CD4-positive, CD25-positive, alpha-beta regulatory T cell (primary cell): ENCODE measurements at places on chromosomes 16 and 17. TPM values are rescaled to one million over a fixed set of nuclear protein-coding genes. Genes with fewer than 3 reads are reported as not detected.

Gene PDILT
- polyA plus RNA-seq: not detected

Gene KRTAP9-2
- not detected for polyA plus RNA-seq

GRCh38 chr17:1197379-1197778, 17.6 kb upstream of the ABR start:
- DNase-seq: no peak

- no peak for DNase-seq
Measured at GRCh38 chr16:73560497-73560896, 512.6 kb upstream of the ZFHX3 start.

DNA sequence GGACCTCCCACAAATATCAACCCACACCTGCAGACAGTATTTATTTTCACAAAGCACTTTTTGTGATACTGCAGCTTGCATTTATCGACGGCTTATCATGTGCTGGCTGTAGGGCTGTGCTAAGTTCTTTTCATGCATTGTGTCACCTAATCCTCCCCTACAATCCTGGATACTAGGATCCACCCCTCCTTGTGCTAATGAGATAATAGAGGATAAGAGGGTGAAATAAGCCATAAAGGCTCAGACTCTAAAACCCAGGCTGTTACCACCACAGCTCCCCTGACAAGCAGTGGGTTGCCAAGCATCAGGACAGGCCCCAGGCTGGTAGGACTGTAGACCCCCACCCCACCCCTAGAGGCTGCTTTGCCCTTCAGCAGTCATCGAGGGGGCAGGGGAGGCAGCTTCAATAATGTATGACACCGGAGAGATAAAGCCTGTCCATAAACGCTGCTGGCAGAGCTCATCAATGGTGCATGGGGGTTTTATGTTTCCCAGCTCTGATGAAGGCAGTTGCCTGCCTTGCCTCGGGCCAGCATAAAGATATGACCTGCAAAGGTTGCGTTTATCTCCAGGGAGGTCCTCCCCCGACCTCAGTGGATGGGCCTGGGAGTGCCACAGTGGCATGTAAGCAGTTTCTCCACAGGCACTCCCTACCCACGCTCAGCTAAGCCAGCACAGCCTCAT, 73.9 kb upstream of the C16orf82 start:
- DNase-seq: no peak

DNA sequence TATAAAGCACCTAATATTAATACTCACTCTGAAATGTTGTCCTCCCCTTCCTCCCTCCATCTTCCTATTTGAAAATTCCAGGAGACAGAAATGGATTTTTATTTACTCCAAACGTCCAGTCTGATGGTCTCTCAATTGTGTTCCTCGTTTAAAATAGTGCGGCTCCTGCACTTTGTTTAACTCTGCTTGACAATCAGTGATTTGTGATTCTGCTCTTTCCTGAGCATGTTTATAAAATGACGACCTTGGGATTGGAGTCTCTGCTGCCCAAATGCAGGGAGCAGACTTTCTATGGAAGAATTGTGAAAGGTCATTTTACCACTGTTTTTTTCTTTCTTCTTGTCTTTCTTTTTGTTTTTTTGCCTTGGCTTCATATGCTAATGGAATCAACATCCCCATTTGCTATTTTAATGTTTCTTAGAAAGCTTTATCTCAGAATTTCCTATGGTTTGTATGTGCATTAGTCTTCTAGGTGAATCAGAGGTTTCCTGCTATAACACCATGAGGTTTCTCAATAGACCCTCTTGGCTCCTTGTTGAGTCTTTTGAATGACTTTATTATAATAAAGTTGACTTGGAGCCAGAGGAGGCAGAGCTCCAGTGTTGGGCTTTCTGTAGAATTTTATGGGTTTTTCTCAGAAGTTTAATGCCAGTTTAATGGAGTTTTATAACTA, 376.5 kb downstream of the CDH11 start:
- DNase-seq: no peak

DNA sequence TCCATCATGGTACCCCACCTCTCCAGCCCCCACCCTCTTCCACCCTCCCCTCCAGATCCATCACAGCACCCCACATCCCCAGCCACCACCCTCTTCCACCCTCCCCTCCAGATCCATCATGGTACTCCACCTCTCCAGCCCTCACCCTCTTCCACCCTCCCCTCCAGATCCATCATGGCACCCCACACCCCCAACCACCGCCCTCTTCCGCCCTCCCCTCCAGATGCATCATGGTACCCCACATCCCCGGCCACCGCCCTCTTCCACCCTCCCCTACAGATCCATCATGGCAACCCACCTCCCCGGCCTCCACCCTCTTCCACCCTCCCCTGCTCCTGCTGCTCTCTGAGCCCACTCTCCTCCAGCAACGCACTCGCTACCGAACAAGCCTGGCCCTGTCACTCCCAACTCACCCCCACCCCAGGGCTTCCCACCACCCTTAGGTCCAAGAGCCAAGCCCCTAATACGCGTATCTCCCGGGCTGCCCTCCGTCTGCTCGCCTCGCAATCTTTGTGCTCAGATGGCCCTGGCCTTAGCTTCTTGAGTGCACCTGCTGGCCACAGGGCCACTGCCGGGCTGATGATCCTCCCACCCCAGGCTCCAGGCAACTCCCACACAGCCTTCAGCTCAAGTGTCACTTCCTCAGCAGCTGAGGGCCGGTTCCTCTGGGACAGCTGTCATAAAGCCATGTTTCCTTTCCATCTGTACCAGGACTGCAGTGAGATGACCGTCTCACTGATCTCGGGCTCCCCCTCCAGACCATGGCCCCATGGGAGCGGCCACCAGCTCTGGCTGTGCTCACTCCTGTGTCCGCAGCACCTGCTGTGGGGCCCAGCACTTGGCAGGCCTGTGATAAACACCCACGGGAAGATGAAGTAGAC, 25.5 kb downstream of the KDM8 start:
- no peak for DNase-seq

DNA sequence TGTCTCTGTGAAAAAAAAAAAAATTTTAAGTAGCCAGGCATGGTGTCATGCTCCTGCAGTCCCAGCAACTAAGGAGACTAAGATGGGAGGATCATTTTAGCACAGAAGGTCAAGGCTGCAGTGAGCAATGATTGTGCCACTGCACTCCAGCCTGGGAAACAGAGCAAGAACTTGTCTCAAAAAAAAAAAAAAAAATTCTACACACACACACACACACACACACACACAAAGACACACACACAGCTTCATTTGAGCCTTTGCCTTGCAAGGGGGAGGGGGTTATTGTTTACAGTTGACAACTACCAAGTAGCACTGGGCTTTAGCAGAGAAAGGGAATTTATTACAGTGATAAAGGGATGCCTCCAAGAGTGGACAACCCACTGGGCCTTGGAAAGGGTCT, 4.9 kb upstream of the POLR3E start:
- DNase-seq: no peak

DNA sequence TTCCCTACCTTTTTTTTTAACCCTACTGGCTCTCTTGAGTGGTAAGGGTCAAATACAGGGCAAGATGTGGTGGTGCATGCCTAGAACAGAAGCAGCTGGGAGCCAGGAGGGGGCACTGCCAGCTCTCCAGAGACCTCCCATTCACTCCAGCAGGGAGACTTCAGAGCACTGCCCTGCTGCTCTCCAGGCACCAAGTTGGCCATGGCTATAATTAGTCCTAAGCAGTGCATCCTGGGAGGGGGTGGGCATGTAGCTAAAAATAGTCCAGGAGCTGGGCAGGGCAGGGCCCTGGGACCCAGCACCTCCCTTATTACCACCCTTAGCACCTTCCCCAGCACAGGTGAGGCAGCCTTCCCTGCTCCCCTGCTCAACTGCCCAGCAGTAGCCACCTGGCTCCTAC, 3.5 kb downstream of the CORO6 start:
- DNase-seq: no peak

- DNase-seq: no peak
Measured at GRCh38 chr16:88354229-88355092, 28.3 kb upstream of the ZNF469 start.

DNA sequence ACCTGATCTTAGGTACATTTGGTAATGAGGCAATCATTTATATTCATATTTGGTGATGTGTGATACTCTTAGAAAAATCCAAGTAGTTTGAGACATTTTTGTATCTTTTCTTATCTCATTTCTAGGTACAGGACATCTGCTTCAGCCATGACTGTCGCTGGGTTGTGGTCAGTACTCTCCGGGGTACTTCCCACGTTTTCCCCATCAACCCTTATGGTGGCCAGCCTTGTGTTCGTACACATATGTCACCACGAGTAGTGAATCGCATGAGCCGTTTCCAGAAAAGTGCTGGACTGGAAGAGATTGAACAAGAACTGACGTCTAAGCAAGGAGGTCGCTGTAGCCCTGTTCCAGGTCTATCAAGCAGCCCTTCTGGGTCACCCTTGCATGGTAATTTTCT, 312.2 kb downstream of the BCAS3 start:
- no peak for DNase-seq

- DNase-seq: no peak
Measured at GRCh38 chr16:9012848-9013507, 49.3 kb upstream of the USP7 start.

DNA sequence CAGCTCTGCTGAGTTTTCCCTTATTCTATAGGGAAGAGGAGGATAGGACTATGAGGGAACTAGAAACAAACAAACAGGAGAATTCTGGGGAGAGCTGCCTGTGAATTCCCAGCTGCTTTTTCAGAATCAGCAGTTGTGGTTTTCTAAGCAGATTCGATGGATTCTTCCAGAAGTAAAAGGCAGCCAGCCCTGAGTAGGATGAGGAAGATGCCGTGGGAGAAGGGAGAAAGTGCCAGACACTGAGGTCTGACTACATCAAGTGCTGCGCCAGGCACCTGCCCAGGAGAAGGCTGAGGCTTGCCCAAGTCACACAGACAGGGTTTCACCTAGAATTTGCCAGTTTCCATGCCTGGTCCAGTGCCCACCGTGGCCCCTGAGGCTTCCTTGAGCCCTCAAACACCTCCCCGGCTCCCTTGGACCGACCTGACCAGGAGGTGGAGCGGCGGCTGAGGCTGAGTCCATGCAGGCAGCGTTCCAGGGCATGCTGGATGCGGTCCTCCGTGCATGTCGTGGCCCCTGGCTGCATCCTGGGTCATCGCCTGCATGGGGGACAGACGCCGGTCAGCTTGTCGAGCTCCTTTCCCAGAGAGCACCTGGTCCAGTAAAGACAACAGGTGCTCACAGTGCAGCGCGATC, 43.6 kb upstream of the PIK3R6 start:
- DNase-seq: no peak

Gene HNF1B
- polyA plus RNA-seq: not detected

DNA sequence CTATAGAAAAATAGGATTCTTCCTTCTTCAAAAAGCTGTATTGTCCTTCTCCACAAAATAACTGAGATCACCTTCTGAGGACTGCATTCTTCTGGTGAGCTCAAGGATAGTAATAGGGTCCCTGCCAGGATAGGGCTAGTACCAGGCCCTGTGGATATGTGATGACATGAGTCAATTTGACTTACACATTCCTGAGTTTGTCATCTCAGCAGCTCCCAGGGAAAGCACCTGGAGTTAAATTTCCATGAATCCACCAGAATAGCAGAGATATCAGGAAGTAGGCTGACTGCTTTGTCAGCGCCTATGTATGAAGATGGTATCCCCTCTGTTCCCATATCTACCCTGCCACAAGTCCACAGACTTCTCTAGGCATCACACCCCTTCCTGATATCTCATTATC, 225.8 kb downstream of the PMP22 start:
- no peak for DNase-seq

DNA sequence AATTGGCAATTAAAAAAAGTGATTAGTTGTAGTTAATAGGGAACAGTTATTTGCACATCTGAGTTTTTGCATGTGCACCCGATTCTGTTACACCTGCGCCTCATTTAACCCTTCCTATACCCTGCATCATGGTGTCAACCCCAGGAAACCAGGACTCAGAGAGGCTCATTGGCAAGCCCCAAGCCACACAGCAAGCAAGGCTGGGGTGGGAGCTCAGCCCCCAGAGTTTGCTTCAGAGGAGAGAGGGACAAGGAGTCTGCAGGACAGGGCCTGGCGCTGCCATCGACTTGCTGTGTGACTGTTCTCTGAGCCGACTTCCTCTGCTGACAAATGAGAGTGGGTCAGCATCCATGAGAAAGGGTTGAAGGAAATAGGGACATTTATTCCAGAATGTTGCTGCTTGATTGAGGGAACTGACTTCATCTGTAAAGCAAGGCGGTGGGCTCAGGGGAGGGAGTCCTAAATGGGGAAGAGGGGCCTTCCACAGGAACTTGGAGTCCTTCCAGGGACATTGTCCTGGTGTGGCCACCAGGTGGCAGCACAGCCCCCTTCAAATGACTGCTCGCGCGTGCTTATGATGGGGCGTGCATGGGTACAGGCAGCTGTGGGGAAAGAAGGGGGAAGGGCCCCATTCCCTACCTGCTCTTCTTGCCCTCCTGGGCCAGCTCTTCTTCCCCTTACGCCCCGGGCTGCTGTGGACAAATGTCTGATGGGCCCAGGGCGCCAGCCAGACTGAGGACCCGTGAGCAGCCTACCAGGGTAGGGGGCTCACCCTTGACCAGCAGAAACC, 51.6 kb downstream of the NT5M start:
- peak; percentile 75 for DNase-seq

Gene ABCA8
- not detected for polyA plus RNA-seq

GRCh38 chr17:81405411-81405872, 10.2 kb downstream of the BAHCC1 start:
- no peak for DNase-seq

Gene DDX19B
- 62.5 TPM for polyA plus RNA-seq

GRCh38 chr16:59886021-59886420, 1151.9 kb upstream of the GOT2 start:
- no peak for DNase-seq

GRCh38 chr17:66345264-66345663, 42.9 kb downstream of the PRKCA start:
- no peak for DNase-seq

Gene EIF1
- polyA plus RNA-seq: 1,357 TPM

GRCh38 chr16:25488435-25488834, 203.3 kb upstream of the HS3ST4 start:
- no peak for DNase-seq

Gene LAT
- polyA plus RNA-seq: 429 TPM

DNA sequence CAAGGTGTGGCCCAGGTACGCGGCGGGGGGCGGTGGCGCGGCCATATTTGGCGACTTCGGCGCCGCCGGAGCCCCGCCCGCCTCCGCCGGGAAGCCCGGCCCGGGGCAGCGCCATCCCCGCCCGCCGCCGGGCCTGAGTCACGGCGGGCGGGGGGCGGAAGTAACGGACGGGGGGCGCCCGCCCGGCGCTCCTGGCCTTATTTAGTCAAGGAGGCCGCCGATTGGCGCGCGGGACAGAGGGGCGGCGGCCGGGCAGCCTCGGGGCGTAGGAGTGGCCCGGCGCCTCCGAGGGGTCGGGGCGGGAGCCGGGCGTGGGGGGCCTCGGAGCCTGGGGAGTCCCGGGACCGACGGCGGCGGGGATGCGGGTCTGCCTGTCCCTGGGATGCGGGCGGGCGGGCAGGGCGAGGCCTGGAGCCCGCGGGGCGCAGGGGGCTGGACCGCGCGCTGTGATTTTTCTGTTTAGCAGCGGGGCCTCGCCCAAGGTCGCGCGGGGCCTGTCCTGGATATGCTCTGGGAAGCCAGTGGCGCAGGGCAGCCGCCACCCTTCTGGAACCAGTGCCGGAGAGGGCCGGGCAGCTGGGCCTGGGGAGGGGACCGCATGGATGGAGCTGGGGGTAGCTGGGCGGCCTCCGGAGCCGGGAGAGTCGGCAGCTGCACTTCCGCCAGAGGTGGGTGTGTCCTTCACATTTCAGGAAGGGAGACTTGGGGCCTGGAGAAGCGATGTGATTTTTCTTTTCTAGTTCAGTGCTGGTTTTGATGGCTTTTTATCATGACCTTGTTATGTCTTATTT, 2.3 kb upstream of the ACTG1 start:
- DNase-seq: peak; percentile 64

GRCh38 chr16:81277541-81278080, 37.2 kb upstream of the GAN start:
- no peak for DNase-seq

Gene AANAT
- polyA plus RNA-seq: not detected

GRCh38 chr17:19244781-19245180, 7.6 kb downstream of the EPN2 start:
- DNase-seq: no peak

Gene KRTAP16-1
- polyA plus RNA-seq: not detected
